ENCODE measurements at places on chromosomes 4 and X.

- DNase-seq = no peak
Observed at GRCh38 chr4:107552306-107552705, 167.7 kb downstream of the PAPSS1 start.

DNA sequence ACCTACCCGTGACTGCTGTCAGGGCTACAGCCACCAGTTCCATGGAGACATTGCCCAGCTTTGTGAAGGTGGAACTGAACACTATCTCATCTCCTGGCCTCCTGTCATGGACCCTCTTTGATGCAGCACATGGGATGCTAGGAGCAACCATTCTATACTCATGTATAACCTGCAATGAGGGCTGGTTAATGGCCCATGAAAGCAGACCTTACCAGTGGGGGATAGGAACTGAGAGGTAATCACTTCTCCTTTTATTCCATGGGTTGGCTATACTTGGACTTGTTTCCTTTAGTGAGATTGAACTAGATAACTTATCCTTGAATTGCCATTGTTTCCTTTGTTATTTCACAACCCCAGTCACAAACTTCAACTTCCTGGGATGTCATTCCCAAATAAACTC is 310.6 kb downstream of the BMPR1B start:
- DNase-seq = no peak

GRCh38 chr4:183788308-183788905 is 116.7 kb upstream of the STOX2 start:
- DNase-seq = no peak

GRCh38 chrX:120617996-120618630 is 11.7 kb downstream of the C1GALT1C1 start:
- DNase-seq = no peak

GRCh38 chr4:52864793-52865192 is 2.7 kb downstream of the RASL11B start:
- no peak for DNase-seq

GRCh38 chr4:150256841-150257730 is 178.8 kb downstream of the DCLK2 start:
- DNase-seq = no peak

- no peak for DNase-seq
Observed at GRCh38 chr4:81049907-81050306, 19.4 kb downstream of the BMP3 start.

- DNase-seq = no peak
Observed at GRCh38 chr4:67576538-67576937, 18.0 kb downstream of the STAP1 start.

GRCh38 chr4:172666711-172667368 is 501.8 kb upstream of the GALNT7 start:
- DNase-seq = no peak

GRCh38 chrX:48786341-48786800 is at the start of gene GATA1:
Gene GATA1 (plus strand): TSS chrX:48786590. CDS start chrX:48791110, 4,520 bp downstream.
- no peak for DNase-seq

All from activated gamma-delta T cell (primary cell).